ENCODE measurements at places on chromosomes 1 and 21.

- no peak for DNase-seq
These were observed at the start of gene CROCC for GRCh38 chr1:16921391-16922185. Gene CROCC, plus strand, starts transcription at chr1:16921931. Its CDS starts 88 bp downstream, at chr1:16922019.

DNA sequence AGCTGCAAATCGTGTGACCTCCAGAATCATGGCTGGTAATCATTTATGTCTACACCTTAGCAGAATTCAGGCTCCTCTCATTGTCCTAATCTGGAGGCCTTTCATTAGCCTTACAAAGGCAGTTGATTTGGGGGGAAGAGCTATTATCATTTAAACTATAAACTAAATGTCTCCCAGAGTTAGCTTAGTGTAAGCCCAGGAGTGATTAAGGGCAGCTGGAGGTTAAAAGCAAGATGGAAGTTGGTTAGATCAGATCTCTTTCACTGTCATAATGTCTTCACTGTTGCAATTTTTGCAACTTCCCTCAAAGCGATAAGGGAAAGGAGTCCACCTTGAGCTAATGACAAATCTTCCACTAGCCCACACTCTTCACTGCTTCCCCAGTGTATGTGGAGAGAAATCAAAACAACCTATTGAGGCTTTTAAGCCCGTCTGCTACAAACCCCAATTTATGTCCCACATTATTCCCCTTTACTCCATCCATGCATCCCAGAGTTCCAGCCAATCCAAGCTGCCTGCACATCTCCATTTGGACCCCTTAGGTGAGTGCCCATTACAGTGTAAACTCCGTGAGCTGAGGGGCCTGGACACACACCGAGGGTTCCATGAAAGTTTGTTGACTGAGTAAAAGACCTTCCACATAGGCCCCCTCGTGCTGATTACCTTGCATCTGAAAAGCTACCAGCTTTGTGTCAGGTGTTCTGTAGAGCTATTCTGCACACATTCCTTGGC, 61.5 kb upstream of the KLHDC7A start:
- no peak for DNase-seq

DNA sequence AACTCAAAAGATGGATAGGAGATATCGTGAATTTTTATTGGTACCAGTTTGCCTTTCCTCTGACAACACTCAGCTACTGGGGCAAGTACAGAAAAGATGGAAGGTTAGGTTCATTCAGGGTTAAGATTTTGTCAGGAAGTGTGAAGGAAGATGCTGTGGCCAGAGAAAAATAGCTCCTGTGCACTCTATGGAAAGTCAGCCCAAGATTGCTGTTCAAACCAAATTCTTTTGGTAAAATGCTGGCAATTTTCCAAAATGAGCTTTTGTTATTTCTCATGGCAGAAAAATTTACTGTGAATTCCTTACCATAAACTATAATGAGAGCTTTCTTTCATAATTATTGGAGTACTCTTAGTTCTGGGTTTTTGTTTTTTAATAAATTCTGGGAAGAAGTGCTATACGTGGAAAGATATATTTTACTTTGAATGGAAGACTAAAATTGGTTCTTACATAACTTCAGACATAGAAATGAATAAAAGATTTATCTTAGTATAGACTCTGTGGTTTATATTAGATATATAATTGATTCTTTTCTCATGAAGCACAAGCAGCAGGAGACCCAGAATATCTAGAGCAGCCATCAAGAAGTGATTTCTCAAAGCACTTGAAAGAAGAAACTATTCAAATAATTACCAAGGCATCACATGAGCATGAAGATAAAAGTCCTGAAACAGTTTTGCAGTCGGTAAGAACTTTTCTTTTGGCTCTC, 112.2 kb downstream of the USP25 start:
- no peak for DNase-seq

- no peak for DNase-seq
These were observed 23.4 kb downstream of the PPFIA4 start for GRCh38 chr1:203049576-203050180.

GRCh38 chr1:198255784-198256183, 99.0 kb downstream of the NEK7 start:
- DNase-seq, result no peak

DNA sequence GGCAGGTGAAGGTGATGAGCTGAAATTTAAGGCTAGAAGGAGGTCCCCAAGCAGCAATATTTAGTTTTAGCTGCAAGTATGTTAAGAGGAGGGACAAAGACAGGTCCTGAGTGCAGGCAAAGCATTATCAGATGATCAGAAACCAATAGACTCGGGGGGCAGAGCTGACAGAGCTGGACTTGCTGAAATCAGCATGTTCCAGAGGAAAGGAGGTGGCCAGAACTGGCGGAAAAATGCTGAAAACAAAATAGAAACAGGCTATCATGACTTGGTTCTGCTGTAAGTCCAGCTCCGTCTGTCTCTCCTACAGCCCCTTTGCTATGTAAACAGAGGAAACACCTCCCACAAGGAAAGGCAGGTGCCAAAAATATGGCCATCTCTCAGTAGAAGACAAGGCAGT, at the start of gene CD5L:
TSS of gene CD5L (minus strand) at position 101 of the 400 bp plus-strand sequence. CDS start 107 bp downstream, outside the sequence.
- DNase-seq, result no peak

DNA sequence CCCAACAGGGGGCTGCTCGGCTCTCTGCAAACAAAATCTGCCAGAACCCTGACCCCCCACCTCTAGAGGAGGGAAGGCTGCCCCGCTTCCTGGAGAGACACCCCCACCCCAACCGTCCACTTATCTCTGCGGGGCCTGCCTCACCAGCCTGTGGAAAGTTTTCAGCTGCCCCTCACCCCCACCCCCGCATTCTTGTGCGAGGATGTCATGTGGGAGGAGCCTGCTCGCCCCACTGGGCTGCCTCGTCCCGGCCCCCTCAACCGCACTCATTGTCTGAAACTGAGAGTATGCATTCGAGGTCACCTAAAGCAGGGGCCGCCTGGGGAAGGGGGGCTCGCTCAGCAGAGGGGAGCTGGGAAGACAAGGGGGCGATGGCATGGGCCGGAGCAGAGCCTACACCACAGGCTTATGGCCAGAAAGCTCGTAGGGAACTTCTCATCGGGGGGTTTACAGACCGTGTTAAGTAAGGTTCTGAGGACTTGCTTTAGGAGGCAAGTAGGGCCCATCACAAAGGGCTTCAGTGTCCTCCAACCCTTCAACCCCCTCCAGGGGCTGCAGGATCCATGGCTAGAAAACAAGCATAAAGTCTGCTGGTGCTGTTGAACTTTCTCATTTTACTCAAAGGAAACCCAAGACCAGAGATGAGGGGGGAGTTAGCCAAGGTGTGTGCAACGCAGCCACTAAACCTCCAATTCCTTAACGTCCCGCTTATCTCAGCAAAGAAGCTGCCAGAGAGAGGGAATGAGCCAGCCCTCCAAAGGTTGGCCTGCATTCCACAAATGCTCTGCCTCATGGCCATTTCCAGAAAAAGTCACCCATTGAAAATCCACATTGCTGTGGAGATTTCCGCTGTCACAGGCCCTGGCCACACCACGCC, 9.4 kb downstream of the EPHA2 start:
- DNase-seq, result no peak

DNA sequence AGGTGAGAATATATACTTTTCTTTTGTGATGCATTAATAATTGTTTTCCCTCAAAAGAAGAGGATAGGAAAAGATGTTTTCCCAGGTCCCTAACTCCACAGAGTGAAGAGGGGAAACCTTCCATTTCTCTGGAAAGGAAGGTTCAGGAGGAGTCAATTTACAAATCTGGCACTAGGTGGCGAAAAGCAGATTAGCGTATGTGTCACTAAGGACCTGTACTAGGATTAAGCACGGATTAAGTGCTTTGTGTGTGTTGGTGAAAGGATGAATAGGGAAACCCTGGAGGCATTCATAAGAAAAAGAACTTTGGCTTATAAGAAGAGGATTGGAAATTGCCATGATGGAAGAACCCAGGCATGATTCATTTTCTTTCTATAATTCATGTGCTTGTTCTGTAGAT, 410.1 kb upstream of the PLXNA2 start:
- DNase-seq, result no peak

DNA sequence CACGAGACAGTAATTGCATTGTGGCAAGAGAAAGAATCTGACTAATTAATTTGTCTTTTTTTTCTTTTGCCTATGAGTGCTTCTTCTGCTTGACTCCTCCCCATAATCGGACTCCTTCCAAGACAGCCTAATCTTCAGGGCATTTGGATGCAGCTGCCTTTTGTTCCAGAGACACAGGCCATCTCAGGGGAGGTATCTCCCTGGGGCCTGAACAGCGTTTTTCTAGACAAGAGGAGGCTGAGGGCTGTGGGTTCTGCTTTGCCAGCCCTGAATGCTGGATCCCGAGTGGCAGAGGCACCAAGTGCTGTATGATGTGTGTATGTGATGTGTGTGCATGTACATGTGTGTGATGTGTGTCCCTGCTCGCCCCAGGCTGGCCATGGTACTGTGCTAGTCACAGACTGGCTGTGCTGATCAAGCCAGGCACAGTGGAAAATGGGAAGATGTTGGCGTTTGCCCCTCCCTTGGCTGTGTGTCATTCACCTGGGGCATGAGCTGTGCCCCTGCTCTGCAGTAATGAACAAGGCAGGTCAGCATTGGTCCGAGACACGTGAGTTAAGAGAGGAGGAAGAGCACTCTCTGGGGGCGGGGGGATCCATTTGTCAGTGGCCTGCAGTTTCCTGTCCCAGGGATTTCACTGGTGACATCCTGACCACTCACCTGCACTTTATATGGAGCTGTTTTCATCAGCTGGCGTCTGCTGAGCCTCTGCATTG, 77.2 kb downstream of the ADARB1 start:
- no peak for DNase-seq

- no peak for DNase-seq
These were observed 30.5 kb downstream of the RHBG start for GRCh38 chr1:156399355-156400125.

DNA sequence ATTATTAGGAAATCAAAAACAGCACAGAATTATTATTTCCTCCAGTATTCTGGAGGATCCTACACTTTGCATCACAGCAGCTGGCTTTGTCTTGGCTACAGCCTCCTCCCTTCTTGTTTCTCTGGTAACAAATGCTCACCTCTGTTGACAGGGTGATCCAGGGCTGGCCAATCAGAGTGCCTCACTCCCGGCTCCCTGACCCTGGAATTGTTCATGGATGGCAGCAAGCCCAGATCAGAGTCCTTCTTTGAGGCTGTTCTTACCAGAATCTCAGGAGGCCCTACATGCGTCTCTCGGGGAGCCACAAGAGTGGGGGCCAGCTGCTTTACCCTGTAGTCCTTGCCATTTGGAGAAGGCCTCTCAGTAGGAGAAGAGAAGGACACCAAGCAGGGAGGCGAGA, 48.4 kb upstream of the IGSF5 start:
- DNase-seq, result no peak

DNA sequence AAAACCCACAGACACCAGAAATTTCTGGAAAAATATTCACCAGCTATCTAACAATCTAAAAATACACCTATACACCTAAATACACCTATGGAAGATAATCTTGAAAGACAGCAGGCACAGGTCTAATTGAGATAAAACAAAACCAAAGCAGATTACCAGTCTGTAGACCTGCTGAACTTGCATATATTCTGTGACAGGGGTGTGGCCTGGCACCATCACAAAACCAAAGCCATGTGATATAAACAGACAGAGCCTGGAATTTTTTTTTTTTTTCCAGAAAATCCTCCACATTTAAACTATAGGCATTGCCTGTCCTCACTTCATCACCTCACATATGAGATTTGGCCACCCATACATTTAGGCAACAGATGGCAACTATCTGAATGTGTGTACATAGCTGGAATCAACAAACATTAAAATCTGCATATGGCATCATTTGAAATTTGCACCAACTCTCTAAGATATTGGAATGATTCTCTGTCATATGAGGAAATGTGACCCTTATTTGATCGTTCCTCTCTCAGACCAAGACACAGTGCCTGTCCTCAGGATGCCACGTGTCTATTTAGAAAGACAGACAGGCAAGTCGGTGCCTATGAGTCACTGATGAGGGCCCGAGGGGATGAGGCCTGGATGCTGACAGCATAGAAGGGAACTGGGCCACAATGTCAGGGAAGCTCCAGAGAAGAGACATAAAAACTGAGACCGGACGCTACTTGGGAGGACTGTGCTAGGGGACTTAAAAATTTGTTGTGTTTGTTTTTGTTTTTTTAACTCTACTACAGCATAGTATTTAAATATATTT, 32.6 kb downstream of the NMNAT2 start:
- DNase-seq, result no peak

GRCh38 chr1:107532318-107532717, 391.5 kb downstream of the NTNG1 start:
- no peak for DNase-seq

GRCh38 chr1:234591131-234591530, 18.8 kb downstream of the IRF2BP2 start:
- DNase-seq, result no peak

DNA sequence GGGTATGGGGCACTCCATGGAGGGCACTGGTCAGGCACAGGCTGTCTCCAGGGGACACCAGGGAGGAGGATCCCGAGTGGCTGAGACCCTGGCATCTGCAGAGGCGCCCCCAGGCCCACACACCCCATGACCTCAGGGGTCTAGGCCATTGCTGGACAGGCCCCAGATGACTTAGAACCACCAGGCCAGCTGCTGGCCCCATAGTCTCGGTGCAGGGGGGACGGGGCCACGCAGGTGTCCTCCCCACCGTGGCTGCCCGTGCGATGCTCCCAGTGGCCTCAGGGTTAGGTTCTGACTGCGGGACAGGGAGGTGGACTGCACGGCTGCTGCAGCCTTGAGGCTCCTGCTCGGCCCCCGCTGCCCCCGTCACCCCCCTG, 44.0 kb downstream of the MORN1 start:
- DNase-seq, result no peak

GRCh38 chr1:11395616-11396015, 83.3 kb upstream of the DISP3 start:
- no peak for DNase-seq

GRCh38 chr21:26956216-26956615, 10.7 kb downstream of the ADAMTS5 start:
- no peak for DNase-seq

GRCh38 chr1:14476170-14476955, 122.1 kb upstream of the KAZN start:
- no peak for DNase-seq

DNA sequence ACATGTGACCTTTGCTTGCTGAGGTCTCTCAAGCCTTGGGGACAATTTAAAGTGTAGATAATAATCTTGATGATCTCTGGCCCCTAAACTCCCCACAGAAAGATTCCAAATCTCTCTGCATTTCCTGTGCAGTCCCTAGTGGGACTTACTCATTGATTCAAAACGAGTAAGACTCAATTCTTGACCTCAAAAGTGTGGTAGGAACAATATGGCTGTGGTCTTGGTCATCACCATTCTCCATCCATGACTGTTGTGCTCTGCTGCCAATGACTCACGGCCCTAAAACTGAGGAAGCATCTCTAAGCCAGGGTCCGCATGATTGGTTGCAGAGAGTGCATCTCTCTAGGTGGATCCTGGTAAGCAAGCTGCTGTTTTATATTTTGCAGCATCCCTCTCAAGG, 268.0 kb downstream of the PTGER3 start:
- no peak for DNase-seq

Data from activated gamma-delta T cell treated with anti-CD3 and anti-CD28 coated beads, Interleukin-2, amount 50 U/mL, for 16 hours (primary cell).